Forelimb muscle (tissue), 1 donor: ENCODE measurements at places on chromosomes 6 and 20. TPM values are rescaled to one million over a fixed set of nuclear protein-coding genes. Genes with fewer than 3 reads are reported as not detected.

The RBBP8NL gene
- not detected for polyA plus RNA-seq

The SRXN1 gene
- 8.2 TPM for polyA plus RNA-seq

DNA sequence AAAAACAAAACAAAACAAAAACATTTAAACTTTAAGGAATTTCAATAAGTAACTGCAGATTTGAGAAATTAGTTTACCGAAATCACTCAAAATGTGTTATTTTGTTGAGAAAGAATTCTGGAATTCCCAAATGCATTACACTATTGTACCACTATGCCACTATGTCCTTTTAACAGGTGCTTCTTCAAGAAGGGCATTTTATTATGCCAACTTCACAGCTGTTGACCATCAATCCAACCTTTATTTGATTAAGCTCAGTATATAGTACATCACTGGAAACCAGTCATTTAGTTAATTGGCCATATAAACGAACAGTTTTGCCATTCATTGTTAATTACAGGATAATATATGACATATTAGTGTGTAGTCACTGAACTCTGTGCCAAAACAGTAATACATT lies 221.7 kb downstream of the ARHGAP18 start:
- no peak for DNase-seq

- DNase-seq, result no peak
Observed at GRCh38 chr20:3158968-3159431, 665 bp downstream of the FASTKD5 start.

The RTN4IP1 gene
- polyA plus RNA-seq, result 7.2 TPM
